ENCODE measurements at places on chromosomes 13 and 19. TPM values are rescaled to one million over a fixed set of nuclear protein-coding genes. Genes with fewer than 3 reads are reported as not detected.

Gene IGFL1
- polyA plus RNA-seq, result not detected

Gene DENND1C
- 106 TPM for polyA plus RNA-seq

Gene KLK13
- polyA plus RNA-seq, result not detected

Gene CYP4F2
- polyA plus RNA-seq, result not detected

Gene LRRC63
- 0.22 TPM for polyA plus RNA-seq

Gene URAD
- polyA plus RNA-seq, result not detected

Gene RASIP1
- not detected for polyA plus RNA-seq

DNA sequence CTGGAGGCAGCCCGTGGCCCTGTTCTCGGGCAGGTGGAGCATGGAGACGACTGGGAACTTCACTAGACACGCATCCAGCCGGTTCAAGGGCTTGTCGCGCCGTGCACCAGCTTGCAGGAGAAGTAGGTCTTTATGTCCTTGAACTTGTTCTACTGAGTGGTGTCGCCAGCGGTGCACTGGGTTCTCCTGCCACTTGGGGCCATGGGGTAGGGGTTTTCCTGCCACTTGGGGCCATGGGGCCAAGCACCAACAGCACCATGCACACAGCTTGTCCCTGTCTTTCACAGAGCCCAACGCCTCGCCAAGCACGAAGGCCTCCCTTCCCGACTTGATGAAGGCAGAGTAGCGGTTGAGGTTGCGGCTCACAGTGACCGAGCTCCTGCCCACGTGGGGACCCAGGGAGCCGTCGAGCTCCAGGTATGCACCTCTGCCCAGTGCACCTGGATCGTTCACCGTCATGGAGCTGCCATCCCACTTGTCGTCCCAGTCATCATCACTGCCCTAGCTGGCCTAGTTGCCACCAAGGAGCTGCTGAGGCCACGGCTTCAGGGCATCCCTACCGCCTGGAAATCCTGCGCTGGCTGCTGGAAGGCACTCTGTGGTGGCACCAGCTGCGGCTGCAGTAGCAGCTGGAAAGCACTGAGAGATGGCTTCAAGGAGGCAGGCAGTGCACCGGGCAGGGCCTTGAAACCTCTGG lies 40.5 kb upstream of the TPM4 start:
- no peaks in the 10 kb centered on the region for H3K36me3 ChIP-seq
- no peak overlapping the region for H3K4me3 ChIP-seq
- H3K4me1 ChIP-seq, result no peaks in the 10 kb centered on the region
- DNase-seq, result no peak
- H3K27ac ChIP-seq, result no peak overlapping the region

GRCh38 chr13:71830736-71831135 lies 36.3 kb downstream of the DACH1 start:
- H3K36me3 ChIP-seq, result peaks cover 2% of the 10 kb centered on the region
- H3K4me1 ChIP-seq, result no peaks in the 10 kb centered on the region
- H3K27me3 ChIP-seq, result peaks cover 3% of the 10 kb centered on the region
- DNase-seq, result no peak
- H3K27ac ChIP-seq, result no peak overlapping the region

DNA sequence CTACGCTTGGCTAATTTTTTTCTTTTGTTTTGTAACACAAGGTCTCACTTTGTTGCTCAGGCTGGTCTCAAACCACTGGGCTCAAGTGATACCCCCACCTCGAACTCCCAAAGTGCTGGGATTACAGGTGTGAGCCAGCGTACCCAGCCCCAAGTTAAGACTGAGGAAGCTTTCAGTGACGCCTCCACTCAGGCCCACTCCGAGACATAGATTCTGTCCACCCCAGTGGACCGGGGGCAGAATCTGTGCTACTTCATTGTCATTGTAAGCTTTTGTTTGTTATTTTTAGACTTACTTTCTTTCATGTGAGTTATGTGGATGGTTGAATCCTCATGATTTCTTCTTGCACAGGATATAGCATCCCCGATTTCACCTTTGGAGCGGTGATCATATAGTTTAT lies 156.9 kb upstream of the TSHZ3 start:
- H3K27me3 ChIP-seq, result peaks cover 35% of the 10 kb centered on the region
- DNase-seq, result no peak
- no peaks in the 10 kb centered on the region for H3K36me3 ChIP-seq
- H3K27ac ChIP-seq, result no peak overlapping the region

GRCh38 chr19:2235381-2236063 lies 607 bp downstream of the PLEKHJ1 start:
- H3K4me3 ChIP-seq, result peak overlapping the region; percentile 99
- peaks cover 3% of the 10 kb centered on the region for H3K36me3 ChIP-seq
- peaks cover 55% of the 10 kb centered on the region for H3K4me1 ChIP-seq
- peak overlapping the region; percentile 90 for H3K27ac ChIP-seq
- no peaks in the 10 kb centered on the region for H3K27me3 ChIP-seq

DNA sequence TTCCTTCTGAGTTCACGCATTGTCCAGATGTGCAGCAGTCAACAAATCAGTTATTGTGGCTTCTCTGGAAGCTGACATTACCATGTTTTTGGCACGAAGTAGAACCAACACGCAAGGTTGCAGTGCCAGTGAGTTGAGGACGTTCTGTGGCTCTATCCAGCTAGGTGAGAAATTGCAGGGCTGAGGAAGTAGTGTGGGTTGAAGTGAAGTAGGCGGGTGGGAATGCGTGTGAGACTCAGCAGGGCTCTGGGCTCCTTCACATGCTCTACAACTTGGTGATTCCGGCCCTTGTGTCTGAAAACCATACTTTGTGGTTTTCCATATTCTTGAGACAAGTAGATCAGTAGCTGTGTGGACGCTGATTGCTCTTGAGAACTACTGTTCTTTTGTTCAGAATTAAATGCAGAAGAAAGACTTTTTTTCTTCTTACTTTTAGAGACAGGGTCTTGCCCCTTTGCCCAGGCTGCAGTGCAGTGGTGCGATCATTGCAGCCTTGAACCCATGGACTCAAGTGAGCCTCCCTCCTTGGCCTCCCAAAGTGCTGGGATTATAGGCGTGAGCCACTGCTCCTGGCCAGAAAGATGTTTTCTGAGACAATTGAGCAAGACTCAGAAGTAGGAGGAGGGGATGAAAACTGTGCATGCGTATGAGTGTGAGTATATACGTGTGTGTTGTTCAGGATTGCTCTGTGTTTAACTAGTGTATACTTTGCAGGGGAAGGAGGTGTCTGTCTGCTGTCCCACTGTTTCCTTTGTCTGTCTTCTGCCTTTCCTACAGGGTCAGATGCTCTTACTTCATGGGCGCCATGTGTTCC lies 46.2 kb downstream of the GATAD2A start:
- peaks cover 27% of the 10 kb centered on the region for H3K4me1 ChIP-seq
- no peak for DNase-seq
- peak overlapping the region; percentile 84 for H3K27ac ChIP-seq

DNA sequence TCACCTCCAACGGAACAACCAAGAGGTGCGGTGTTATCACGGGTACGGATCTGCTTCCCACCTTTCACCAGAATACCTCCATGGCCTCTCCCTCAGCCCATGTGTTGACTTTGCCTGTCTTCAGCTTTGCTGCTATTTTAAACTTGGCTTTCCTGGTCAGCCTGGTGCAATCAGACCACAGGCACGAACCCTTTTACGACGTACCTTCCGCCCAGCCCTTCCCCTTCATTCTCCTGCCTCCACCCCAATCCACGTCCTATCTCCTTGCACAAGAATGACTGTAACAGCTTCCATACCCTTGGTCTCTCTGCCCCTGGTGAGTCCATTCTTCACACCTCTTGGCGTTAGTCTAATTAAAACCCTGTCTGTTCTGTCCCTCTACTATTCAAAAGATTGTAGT lies 431.7 kb downstream of the EFNB2 start:
- H3K4me1 ChIP-seq, result no peaks in the 10 kb centered on the region
- no peak for DNase-seq
- H3K27me3 ChIP-seq, result peaks cover 17% of the 10 kb centered on the region
- no peak overlapping the region for H3K4me3 ChIP-seq
- no peak overlapping the region for H3K27ac ChIP-seq

- no peak overlapping the region for H3K27ac ChIP-seq
- DNase-seq, result no peak
- peaks cover 3% of the 10 kb centered on the region for H3K27me3 ChIP-seq
- no peaks in the 10 kb centered on the region for H3K36me3 ChIP-seq
Measured at GRCh38 chr13:94090773-94091480, 388.6 kb downstream of the DCT start.

DNA sequence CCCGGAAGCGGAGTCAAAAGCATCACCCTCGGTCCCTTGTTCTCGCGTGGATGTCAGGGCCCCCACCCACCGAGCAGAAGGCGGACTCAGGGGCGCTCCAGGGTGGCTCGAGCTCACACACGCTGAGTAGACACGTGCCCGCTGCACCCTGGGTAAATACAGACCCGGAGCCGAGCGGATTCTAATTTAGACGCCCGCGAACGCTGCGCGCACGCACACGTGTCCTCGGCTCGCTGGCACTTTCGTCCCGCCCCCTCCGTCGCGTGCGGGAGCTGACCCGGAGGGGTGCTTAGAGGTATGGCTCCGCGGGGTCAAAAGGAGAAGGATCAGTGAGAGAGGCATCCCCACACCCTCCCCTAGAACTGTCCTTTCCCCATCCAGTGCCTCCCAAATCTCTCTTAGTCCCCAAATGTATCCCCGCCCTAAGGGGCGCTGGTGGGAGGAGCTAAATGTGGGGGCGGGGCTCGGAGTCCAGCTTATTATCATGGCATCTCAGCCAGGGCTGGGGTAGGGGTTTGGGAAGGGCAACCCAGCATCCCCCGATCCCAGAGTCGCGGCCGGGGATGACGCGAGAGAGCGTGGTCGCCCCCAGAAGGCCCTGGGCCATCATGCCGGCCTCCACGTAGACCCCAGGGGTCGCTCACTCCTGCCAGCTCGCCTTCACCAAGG lies 451 bp upstream of the ICAM5 start:
- H3K36me3 ChIP-seq, result peaks cover 17% of the 10 kb centered on the region
- peak overlapping the region; percentile 84 for H3K4me3 ChIP-seq
- H3K27me3 ChIP-seq, result peaks cover 15% of the 10 kb centered on the region
- DNase-seq, result peak; percentile 66

GRCh38 chr19:31459430-31459829 lies 110.2 kb upstream of the TSHZ3 start:
- no peak overlapping the region for H3K27ac ChIP-seq
- no peak for DNase-seq
- H3K36me3 ChIP-seq, result no peaks in the 10 kb centered on the region

- DNase-seq, result no peak
- peaks cover 28% of the 10 kb centered on the region for H3K36me3 ChIP-seq
- peak overlapping the region; percentile 98 for H3K27ac ChIP-seq
- H3K27me3 ChIP-seq, result no peaks in the 10 kb centered on the region
Measured at GRCh38 chr19:36528921-36529518, 949 bp upstream of the ZNF260 start.

DNA sequence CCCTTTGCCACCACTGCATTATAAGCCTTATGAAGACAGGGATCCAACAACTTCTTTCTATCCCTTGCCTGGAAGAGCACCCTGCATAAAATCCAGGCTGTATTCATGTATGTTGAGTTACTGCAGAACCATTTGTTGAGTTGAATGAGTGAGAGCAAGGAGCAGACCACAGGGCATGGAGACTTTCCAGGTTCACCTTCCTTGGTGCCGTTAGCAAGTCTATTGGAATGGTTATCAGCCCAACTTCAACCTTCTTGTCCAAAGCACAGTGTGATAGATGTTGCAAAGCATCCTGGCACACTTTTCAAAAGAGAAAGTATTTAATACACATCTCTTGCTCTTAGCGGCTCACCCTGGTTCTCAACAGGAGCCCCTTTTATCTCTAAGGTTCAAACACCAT lies 100.9 kb upstream of the CLDN10 start:
- no peak for DNase-seq
- H3K4me3 ChIP-seq, result no peak overlapping the region
- H3K27ac ChIP-seq, result no peak overlapping the region
- H3K27me3 ChIP-seq, result peaks cover 18% of the 10 kb centered on the region
- no peaks in the 10 kb centered on the region for H3K36me3 ChIP-seq

DNA sequence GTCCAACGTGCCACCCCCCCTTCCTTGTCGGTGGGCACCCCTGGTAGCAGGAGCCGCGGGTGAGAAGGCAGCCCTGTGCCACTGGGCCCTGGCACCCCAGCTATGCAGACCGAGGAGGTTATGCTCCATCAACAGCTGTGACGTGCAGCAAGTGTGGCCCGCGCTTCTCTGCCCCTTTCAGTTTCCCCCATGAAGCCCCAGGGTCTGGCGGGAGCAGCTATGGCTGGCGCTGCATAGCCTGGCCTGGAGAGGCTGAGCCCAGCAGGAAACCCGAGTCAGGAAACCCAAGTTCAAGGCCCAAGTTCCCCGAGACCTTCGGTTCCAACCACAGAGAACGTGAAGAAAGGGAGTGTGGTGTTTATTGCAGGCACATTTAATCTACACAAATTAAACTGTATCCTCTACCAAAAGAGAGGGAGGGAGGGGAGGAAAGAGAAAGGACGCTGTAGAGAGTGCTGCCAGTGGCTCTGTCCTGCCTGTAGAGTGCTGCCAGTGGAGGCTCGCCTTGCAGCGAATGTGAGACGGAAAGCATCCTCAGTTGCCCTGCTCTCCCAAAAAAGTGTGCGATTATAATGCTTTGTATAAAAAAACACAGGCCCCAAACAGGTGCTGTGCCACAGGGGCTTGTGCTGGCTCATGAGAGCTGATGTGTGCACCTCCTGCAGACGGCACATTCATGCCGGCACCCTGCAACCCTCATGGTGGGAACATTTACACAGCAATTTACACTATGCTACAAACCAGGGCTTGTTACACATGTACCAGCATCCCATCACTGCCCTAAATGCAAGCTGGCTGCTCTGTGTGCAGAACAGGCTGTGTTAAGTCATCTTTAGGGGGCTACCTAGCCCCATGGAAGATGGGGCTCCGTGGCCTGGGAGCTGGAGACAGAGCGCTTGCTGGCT lies 16.3 kb downstream of the POP4 start:
- peaks cover 44% of the 10 kb centered on the region for H3K4me1 ChIP-seq
- peak overlapping the region; percentile 55 for H3K4me3 ChIP-seq
- H3K27me3 ChIP-seq, result no peaks in the 10 kb centered on the region
- peak overlapping the region; percentile 87 for H3K27ac ChIP-seq

DNA sequence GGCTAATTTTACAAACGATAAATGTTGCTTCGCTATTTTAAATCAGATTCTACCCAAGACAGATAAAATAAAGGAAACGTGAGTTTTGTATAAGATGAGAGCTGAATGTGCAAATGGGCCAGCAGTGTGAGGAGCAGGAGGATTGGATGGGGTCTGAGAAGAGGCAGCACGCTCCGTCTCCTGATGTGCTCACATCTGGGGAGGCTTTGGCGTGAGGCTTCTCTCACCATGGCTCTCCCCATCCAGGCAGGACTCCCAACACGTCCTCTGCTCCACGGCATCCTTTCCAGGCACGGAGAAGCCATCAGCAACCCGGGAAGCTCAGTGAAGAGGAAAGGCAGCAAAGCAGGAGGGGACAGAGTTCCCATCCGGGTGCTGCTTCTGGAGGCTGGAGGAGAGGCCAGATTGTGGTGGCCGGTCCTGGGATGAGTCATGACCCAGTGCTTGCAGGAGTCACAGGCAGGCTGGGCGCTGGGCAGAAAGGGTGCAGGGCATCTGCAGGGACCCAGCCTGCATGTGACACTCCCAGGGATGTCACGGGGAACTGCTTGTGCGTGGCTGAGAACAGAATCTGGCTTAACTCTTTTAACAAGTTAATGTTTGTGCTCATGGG lies 47.5 kb downstream of the ZNF536 start:
- H3K4me1 ChIP-seq, result no peaks in the 10 kb centered on the region
- no peak for DNase-seq

Data from naive thymus-derived CD8-positive, alpha-beta T cell (primary cell).